ENCODE measurements at places on chromosomes 3 and 15. TPM values are rescaled to one million over a fixed set of nuclear protein-coding genes. Genes with fewer than 3 reads are reported as not detected.

DNA sequence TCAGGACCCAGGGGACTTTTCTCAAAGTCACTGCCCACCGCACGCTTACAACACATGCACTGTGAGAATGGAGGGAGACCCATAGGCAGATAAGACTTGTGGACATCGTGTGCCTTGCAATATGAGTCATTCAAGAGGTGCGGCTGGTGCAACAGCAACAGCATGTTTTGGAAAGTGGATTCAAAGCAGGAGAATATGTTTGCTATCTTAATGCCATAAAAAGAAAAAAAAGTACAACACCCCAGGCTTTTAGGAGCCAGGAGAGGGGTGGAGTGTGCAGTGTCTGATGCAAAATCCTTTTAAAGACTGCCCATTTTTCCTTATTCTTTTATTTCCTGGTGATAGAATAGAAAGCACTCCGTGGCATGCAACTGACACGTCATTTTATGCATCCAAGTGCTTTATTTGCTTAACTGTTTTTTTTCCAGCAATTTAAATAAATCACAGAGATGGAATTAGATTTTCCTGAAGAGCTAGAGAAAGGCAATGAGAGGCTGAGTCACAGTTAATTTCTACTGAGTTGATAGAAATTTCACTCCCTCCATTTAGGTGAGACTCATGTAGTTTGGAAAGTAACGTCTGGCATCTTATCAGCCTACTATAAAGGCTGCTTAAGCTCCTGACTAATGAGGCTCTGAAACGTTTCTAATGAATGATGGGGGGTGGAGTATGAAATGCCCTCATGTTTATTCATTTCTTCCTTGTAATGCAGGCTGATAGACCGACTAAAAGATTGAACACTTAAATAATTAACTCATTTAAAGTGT is 96.4 kb downstream of the NSUN3 start:
- H3K4me1 ChIP-seq: no peaks in the 10 kb centered on the region
- no peak overlapping the region for H3K4me3 ChIP-seq
- H3K27me3 ChIP-seq: no peaks in the 10 kb centered on the region
- no peaks in the 10 kb centered on the region for H3K36me3 ChIP-seq
- no peak overlapping the region for H3K27ac ChIP-seq

DNA sequence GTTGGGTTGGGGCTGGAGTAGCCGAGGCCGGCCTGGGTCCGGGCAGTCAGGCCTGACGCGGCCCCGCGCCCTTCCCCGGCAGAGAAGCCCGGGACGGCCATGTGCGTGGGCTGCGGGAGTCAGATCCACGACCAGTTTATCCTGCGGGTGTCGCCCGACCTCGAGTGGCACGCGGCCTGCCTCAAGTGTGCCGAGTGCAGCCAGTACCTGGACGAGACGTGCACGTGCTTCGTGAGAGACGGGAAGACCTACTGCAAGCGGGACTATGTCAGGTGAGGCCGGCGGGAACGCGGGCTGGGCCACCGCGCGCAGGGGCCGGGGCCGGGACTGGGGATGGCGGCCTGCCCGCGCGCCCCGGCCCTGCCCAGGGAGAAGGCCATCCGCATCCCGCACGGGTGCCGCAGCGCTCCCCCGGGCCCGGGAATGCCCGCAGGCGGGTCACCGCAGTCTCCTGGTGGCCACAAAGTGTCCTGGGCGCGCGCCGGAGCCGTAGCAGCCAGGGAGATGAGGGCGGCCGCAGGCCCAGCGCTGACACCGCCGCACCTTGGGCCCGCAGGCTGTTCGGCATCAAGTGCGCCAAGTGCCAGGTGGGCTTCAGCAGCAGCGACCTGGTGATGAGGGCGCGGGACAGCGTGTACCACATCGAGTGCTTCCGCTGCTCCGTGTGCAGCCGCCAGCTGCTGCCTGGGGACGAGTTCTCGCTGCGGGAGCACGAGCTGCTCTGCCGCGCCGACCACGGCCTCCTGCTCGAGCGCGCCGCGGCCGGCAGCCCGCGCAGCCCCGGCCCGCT is 1.3 kb downstream of the ISL2 start:
- peaks cover 40% of the 10 kb centered on the region for H3K4me1 ChIP-seq
- peak overlapping the region; percentile 51 for H3K4me3 ChIP-seq
- no peaks in the 10 kb centered on the region for H3K36me3 ChIP-seq
- no peak overlapping the region for H3K27ac ChIP-seq
- peaks cover 57% of the 10 kb centered on the region for H3K27me3 ChIP-seq

DNA sequence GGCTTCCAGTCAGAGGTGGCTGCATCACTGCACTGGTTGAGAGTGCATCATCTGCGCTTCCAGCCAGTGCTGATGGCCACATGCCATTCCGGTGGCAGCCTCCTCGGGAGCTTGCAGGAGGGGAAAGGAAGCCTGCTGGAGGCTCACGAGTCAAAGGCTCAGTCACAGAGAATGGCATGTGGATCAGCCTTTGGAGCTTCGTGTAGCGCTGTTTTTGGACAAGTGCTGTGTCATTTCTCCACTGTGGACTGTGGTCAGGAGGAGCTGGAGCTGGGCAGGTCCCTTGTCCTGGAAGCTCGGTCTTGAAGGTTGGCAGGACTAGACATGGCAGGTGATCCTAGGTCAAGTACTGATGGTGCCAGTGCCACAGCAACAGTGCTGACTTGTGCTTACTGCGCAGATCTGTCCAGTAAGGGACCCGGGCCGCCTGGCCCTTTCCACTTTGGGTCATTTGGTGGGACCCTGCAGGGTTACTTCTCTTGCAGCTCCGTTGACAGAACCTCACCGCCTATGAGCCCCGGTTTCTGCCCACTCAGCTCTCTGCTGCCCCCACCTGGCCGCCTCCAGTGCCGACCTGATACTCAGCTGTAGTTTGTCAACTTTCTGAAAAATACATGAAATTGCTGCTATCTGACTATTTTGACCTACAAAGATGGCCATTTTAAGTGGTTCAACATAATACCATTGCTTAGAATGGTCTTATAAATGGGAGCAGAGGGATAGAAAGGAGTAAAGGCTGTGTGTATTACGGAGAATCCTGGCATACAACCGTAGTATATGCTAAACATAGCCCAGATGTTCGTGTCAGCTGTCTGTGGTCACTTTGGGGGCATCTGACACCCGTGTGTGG is 27.6 kb upstream of the TRPM1 start:
- H3K4me1 ChIP-seq: no peaks in the 10 kb centered on the region
- no peaks in the 10 kb centered on the region for H3K27me3 ChIP-seq
- no peak overlapping the region for H3K4me3 ChIP-seq
- no peaks in the 10 kb centered on the region for H3K36me3 ChIP-seq

DNA sequence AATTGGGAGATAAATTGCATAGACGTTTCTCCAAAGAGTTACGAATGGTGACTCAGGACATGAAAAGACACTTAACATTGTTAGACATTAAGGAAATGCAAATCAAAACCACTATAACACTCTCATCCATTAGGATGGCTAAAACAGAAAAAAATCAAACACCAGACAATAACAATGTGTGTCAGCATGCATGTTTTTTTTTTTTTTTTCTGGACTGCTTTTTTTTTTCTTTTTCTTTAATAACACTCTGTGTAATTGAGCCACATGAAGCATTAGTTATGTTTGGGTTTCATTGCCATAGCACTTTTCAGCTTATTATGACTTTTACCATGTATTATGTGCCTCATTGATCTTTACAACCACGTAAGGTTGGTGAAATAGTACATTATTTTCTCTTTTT is 95.0 kb downstream of the NFKBIZ start:
- no peaks in the 10 kb centered on the region for H3K4me1 ChIP-seq
- no peak for DNase-seq
- H3K27ac ChIP-seq: no peak overlapping the region
- H3K36me3 ChIP-seq: no peaks in the 10 kb centered on the region
- H3K4me3 ChIP-seq: no peak overlapping the region

- peaks cover 2% of the 10 kb centered on the region for H3K4me1 ChIP-seq
- H3K36me3 ChIP-seq: no peaks in the 10 kb centered on the region
- H3K4me3 ChIP-seq: no peak overlapping the region
Measured at GRCh38 chr3:114706591-114707232, 412.9 kb downstream of the TIGIT start.

DNA sequence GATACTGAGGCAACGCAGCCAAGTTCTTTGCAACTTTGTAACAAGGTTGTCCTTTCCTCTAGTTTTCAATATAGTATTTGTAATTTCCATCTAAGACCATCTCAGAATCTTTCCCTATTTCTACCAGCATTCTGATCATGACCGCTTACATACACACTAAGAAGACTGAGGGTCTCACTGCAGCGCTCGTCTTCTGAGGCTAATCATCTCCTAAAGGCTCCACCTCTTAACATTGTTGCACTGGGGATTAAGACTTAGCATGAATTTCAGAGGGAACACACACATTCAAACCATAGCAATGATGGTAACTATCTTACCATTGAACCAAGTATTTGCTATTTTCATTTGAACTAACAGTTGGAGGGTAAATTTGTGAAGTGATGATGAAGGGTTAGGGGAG is 463.3 kb upstream of the CCDC54 start:
- no peak for DNase-seq
- H3K27me3 ChIP-seq: no peaks in the 10 kb centered on the region
- peaks cover 24% of the 10 kb centered on the region for H3K4me1 ChIP-seq
- peak overlapping the region; percentile 50 for H3K27ac ChIP-seq

The CCDC39 gene
- total RNA-seq: 0.34 TPM

The HTD2 gene
- total RNA-seq: 10.8 TPM

The RBPMS2 gene
- total RNA-seq: 243 TPM

The TJP1 gene
- total RNA-seq: 138 TPM

The IQCF5 gene
- total RNA-seq: not detected
